KG1 (cell line): ENCODE measurements at places on chromosomes 1 and 21.
A peak's percentile ranks its signal among the peaks of the same experiment; 100 is the strongest.

GRCh38 chr1:125080077-125080476 lies 3895.3 kb downstream of the SRGAP2C start:
- no peak for DNase-seq

GRCh38 chr1:1122078-1122811 lies 6.4 kb upstream of the C1orf159 start:
- peak; percentile 32 for DNase-seq

GRCh38 chr1:2972011-2972878 lies 49.0 kb upstream of the ACTRT2 start:
- no peak for DNase-seq

DNA sequence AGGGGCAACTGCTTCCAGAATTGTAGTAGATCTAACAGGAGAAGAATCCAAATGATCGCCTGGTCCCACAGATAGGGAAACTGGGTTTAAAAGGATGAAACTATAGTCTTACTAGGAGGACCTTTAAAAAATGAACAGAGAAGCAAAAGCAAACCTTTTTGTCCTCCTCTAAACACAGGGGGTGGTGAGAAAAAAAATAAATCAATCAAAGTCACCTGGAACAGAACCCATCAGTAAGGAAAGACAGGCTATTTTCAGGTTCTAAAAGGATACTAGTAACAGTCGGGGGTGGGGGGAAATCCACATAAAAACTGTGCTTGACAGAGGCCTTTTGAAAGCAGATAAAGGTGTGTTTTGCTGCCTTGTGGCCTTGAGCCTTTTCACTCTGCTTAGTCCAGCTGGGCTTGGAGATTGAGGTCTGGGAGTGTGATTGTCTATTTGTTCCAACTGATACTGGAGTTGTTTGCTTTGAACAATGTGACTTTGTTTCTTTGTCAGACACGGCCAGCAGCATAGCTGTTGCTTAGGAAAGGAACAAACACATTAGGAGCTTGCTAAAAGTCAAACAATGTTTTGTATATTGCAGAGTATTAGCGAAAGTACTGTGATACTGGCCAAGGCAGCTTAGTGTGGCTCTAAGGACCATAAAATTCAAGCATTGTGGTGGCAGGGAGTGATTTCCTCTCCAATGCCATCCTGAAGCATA lies 141.1 kb upstream of the IRF2BP2 start:
- DNase-seq, result no peak

DNA sequence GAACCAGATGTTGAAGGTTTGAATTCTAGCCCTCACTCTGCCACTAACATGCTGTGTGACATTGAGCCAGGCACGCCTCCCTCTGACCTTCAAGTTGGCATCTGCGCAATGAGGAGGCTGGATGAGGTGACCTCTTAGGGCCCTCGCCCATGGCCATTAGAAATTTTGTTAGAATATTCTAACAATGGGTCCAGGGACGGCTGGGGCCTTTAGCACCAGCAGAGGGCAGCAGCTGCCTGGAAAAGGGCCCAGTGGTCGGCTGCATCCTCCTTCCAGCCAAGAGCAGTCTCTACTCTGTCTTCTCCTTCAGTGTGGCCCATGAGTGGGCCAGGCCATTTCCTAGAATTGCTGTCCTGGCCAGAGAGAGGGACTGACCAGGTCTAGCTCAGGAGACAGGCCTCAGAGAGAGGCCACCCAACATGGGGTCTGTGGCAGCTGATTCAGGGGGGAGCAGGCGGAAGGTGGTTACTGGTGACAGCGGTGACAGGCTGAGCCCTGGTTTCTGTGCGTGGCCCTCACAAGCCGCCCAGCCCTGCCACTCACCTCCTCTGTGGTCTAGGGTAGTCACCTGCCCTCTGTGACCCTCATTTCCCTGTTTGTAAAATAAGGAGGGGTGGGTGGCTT lies 101.3 kb upstream of the ACTL8 start:
- DNase-seq, result no peak

DNA sequence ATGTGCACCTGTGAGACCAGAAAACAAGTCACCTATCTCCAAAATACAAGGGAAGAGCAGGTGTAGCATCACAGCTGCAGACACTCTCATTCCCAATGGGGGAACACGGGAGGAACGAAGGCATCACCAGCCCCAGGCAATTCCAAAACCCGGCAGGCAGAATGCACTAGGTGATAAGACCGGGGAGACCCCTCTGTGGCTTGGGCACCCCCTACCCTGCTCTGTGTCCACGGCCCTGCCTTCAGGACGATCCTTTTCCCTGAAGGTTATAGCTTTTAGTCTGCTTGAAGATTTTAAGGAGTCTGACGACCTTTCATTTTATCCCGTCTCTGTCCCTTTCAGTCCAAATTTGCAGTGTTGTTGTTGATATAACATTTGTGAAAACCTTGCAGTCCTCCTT lies 19.2 kb downstream of the TRPM2 start:
- DNase-seq, result no peak

DNA sequence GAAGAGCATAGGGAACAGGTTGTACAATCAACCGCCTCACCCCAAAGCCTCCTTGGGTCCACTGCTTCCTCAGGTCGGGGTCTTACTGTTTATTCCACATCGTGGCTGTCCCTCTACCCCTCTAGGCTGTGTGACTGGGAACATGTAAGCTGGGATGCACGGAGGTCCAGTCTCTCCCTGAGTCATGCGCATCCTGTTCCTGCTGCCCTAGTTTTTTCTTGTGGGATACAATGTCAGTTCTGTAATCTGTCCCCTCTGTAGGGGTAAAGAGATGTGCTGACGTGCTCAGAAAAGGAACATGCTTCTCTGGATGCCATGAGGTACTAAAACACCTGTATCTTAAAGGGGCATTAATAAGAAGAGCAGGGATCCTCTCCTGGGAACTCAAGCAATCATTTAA lies 66.2 kb downstream of the SLC45A1 start:
- no peak for DNase-seq

DNA sequence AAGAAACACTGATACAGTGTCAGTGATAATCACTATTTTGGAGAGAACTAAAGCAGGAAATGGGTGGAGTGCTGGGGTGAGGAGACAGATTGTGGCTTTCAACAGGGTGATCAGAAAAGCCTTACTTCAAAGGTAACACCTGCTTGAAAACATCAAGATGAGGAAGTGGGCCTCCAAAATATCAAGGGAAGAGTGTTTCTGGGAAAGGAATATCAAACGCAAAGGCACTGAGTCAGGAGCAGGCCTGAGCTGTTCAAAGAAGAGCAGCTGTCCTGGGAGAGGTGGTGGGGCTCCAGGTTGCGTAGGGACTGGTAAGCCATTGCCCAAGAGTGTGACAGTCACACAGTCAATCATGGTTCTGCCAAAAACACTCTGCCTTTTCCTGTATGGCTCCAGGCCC lies 47.1 kb upstream of the ATP1A1 start:
- no peak for DNase-seq

DNA sequence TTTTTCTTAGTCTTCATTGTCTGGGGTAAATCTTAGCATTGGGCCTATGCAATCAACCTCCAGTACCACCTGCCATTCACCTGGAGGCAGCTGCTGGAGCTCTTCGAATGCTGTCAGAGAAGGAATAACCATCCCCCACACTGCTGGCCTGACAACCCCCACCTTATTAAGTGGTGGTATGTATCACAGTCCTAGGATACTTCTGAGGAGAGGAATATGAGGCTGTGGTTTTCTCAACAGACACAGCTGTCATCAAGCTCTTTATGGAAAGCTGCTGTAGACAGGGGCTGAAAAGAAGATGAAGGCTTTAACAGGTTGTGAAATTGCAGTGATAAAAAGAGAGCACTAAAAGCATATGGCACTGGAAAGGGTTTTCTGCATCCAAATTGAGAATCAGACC lies 61.7 kb downstream of the TSEN15 start:
- no peak for DNase-seq

DNA sequence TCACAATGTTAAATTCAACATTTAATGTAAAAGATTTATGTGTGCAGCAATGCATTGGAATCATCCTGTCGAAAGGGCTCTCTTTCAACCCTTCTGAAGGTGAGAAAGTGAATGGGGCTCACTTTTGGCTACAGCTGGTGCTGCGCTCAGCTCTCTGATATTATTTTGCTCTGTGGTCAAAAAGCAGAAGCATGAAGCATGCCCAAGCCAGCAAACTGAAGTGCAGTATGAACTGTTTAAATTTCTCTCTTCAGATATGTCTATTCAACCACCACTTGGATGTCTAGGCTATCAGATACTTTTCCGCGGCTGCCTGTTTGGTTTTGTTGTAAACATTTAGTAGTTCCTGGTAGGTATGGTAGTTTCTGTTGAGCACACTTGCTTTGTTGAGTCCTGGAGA lies 216.9 kb upstream of the TMPRSS15 start:
- peak; percentile 16 for DNase-seq

GRCh38 chr1:232655028-232655745 lies 25.3 kb upstream of the SIPA1L2 start:
- DNase-seq, result no peak

DNA sequence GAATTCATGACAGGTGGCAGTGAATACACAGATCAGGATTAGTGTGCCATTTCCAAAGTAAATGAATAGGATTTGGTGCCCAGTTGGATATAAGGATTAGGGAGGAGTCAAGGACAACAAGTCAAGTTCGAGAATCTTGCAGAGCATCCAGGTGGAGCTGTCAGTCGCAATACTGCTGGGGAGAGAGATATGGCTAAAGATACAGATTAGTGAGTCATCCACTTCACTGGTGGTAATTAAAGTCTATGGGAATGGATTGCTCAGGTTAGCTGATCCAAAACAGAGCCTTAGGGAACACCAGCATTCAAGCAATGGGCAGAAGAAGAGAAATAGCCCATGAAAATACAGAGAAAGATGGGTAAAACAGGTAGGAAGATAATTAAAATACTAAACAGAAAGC lies 26.8 kb downstream of the BCAS2 start:
- DNase-seq, result no peak

DNA sequence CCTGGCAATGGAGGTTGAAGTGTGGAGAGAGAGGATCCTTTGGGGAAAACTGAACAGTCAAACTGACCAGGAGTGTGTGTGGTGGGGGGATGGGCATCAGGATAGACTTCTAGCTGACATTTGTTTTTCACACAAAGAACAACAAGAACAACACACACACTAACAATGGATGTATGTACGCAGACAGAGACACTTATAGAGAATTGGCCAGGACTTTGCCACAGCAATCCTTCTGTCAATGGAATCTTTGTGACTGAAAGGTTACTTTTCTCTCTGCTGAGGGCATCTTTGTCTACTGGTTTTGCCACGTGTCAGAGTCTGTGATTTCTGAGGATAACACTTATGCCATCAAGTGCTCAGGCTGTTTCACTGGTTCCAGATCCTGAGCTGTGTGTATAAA lies 12.4 kb upstream of the FCGR2A start:
- no peak for DNase-seq

DNA sequence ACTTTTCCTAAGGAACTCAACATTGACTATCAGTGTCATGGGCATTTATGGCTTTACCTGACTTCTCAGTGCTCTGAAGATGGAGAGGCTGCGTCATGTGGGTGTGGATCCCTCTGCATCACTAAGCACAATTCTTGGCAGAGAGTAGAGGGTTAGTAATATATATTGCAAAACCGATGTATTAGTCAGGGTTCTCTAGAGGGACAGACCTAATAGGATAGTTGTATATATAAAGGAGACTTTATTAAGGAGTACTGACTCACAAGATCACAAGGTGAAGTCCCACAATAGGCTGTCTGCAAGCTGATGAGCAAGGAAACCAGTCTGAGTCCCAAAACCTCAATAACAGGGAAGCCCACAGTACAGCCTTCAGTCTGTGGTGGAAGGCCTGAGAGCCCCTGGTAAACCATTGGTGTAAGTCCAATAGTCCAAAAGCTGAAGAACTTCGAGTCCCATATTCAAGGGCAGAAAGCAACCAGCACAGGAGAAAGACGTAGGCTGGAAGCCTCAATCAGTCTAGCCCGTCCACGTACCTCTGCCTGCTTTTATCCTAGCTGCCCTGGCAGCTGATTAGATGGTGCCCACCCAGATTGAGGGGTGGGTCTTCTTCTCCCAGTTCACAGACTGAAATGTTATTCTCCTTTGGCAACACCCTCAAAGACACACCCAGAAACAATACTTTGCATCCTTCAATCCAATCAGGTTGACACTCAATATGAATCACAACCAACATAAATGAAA lies 159.7 kb upstream of the NRIP1 start:
- DNase-seq, result no peak

DNA sequence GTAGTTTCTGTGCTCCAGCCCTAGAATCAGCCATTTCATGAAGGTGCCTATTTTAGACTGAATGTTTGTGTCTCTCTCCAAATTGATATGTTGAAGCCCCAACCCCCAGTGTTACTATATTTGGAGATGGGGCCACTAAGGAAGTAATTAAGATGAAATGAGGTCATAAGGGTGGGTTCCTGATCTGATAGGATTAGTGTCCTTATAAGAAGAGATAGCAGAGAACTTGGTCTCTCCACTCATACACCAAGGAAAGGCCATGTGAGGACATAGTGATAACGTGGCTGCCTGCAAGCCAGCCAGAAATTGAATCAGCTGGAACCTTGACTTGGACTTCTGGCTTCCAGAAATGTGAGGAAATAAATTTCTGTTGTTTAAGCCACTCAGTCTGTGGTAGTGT lies 12.3 kb downstream of the RAVER2 start:
- DNase-seq, result no peak

- no peak for DNase-seq
These were observed 1.3 kb downstream of the TACSTD2 start for GRCh38 chr1:58575551-58576324.

GRCh38 chr1:160740133-160740688 lies 1.2 kb downstream of the SLAMF7 start:
- DNase-seq, result no peak

DNA sequence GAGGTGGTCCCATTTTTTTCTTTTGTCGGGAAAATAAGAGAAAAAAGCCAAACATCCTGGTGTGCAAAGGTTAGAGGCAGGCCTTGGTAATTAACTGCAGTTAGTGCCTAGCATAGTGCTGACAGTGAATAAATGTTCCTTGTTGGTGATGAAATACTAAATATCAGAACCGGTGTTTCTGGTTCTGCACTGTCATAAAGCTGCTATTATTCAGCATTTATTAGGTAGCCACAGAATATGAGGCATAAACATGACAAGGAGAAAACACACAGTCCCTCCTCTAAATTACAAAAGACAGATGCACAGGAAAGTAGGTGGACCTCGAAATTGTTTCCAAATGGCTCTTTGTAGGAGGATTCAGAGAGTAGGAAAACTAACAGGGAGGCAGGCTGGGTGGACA lies 122.0 kb upstream of the ADGRL2 start:
- DNase-seq, result no peak

- no peak for DNase-seq
These were observed 25.5 kb downstream of the ROR1 start for GRCh38 chr1:63799307-63799706.

- DNase-seq, result no peak
These were observed 92.9 kb downstream of the HS2ST1 start for GRCh38 chr1:87007323-87007722.

- no peak for DNase-seq
These were observed at the start of gene ESRRG for GRCh38 chr1:216723274-216723780. TSS of gene ESRRG (minus strand) at chr1:216723429. CDS start at chr1:216723299, 130 bp downstream.

- DNase-seq, result no peak
These were observed 212.8 kb downstream of the PBX1 start for GRCh38 chr1:164771619-164772361.

GRCh38 chr21:38659936-38660332 lies 145.8 kb upstream of the ETS2 start:
- no peak for DNase-seq

GRCh38 chr1:195701149-195701548 lies 907.1 kb downstream of the KCNT2 start:
- no peak for DNase-seq

- DNase-seq, result no peak
These were observed 187.0 kb upstream of the USP24 start for GRCh38 chr1:55402142-55402541.
